AG09309 (cell line): ENCODE measurements at places on chromosomes 12 and 14.

DNA sequence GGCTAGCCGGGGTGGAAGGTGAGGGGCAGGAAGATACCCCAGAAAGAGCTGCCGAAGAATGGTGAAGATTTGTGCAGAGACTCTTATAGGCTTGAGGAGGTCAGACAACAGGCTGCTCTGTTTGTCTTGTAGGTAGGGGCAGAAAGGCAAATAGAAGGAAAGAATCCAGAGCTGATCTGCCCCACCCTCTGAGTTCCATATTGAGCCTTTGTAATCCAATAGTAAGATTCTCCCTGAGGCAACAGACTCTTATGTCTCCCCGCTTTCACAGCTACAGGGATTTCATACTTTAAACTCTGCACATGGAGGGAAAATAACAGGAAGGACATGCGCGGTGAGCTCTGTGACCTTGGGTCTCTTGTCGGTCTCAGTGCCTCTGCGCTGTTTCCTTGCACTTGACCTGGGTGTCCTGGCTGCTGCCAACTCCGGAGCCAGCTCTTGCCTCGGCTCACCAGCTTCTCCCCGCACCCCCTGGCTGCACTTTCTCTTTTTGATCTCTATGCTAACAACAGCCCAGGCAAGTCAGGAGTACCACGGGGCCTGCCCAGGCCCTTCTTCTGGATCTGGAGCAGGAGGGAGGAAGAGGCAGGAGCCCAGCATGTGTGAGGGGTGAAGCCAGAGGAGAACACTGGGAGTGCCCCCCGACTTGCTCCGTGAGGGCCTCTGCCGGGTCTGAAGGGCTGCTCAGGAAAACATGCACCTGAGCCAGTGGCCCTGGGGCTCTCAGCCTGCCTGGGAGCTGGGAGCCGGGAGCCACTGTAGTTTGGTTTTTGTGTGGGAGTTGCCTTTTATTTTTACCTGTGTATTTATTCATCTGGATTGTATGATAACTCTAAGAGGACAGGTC lies 75.8 kb downstream of the PPP1R36 start:
- DNase-seq: no peak

DNA sequence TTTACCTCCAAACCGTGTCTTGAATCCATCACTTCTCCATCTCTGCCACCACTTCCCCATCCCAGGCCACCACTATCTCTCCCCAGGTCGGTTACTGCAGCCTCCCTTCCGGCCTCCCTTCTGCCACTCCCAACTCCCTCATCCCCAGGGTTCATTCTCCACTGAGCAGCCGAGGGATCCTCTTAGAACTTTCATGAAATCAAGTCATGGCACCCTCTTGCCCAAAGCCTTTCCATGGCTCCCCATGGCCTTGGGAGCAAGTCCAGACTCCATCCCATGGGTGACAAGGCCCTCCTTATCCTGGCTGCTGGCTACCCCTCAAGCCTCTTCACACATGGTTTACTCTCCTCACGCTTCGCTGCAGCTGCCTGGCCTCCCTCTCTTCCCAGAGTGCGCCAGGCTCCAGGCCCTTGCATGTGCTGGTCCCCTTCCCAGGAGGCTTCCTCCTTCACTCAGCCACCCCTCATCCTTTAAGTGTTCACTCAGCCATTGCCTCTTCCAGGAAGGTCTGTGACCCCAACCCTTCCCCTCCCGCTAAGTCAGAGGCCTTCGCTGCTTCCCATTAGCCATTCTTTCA lies 17.9 kb upstream of the SH2B3 start:
- DNase-seq: no peak

DNA sequence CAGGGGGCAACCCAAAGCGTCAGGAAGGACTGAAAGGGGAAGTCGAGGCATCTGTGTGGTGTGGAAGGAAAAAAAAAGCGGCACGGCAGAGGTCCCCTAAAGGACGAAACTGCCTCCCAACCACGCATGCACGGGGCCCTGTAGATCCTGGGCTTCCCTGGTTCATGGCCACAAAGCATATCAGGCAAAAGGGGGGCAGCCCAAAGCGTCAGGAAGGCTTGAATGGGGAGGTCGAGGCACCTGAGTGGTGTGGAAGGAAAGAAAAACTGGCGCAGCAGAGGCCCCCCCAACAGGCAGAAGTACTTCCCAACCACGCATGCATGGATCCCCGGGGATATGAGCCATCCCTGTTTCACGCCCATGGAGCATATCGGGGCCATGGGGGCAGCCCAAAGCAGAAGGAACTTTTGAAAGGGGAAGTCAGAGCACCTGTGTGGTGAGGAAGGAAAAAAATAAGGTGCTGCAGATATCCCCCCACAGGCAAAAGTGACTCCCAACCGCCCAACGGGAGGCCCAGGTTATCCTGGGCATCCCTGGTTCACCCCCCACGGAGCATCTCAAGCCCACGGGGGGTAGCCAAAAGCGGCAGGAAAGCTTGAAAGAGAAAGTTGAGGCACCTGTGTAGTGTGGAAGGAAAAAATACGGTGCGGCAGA lies 581.2 kb downstream of the ALG10 start:
- no peak for DNase-seq

DNA sequence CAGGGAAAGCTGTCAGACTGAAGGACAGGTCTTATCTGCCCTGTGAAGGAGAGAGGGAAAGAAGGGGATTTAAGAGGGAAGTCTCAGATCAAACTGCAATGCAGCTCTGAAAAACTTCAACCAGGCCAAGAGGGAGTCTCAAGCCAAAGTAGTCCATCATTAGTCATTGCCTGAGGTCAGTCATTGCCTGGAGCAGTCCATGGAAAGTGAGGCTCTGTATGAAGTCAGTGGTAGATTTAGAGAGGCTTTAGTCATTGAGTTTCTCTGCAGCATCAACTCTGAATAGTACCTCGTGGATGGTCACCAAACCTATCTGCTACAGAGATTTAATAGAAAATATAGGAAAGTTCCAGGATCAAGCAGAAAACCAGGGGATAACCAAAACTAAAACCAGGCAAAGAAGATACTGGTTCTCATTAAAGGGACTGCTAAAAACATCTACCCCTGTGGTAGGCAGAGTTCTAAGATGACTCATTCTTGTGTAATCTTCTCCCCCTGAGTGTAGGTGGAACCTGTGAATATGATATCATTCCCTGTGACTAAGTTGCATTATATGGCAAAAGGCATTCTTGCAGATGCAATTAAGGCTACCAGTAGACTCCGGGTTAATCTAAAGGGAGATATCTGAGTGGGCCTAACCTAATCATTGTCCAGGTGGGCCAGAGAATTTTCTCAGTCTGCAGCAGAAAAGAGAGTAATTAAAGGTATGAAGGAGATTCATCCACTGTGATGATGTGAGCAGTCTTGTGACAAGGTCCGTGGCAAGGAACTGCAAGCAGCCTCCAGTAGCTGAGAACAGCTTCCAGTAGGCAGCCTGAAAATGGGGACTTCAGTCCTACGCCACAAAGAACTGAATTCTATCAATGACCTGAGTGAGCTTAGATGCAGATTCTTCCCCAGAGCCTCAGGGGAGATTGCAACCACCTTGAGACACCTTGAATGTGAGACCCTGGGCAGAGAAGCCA lies 123.1 kb downstream of the GALC start:
- peak; percentile 52 for DNase-seq

DNA sequence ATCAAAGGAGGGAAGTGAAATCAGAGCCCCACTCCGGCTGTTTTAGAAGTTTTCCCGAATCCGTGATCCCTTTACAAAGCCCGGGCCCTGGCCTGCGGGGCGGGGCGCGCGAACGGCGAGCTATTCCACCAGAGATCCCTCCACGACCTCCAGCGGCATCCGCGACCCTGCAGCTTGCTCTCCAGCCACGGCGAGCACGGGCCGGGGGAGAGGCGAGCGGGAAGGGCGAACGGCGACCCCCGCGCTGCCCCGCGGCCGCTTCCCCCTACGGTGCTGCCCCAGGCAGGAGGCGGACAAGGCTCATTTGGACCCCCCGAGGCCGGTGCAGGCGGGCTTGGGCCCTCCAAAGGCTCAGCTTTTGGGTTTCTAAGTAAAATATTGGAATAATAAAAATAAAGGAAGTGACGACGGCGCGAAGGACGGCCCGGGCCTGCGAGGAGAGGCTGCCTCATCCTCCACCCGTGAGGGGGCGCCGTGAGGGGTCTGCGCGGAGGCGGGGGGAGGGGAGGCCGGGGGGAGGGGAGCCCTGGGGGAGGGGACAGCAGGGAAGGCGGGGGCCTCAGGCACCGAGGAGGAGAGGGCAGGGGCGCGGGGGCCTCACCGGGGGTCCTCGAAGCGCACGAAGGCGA lies 613 bp downstream of the SRSF9 start:
- no peak for DNase-seq
